Activated CD4-positive, alpha-beta T cell treated with anti-CD3 and anti-CD28 coated beads, Interleukin-10, Interleukin-2, amounts not matched to agents 100 ng/mL and 50 ng/mL, durations not matched to agents 16 hours and 8 hours (primary cell): ENCODE measurements at places on chromosomes 1 and 21.

DNA sequence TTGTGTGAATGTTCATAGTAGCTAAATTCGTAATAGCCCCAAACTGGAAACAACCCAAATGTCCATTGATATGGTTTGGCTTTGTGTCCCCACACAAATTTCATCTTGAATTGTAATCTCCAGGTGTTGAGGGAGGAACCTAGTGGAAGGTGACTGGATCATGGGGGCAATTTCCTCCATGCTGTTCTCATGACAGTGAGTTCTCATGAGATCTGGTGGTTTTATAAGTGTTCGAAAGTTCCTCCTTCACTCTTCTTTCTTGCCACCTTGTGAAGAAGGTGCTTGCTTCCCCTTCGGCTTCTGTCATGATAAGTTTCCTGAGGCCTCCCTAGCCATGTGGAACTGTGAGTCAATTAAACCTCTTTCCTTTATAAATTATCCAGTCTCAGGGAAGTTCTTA lies 11.3 kb downstream of the UBE2G2 start:
- DNase-seq = no peak

GRCh38 chr1:24935615-24936484 lies 5.8 kb upstream of the RUNX3 start:
- no peak for DNase-seq

DNA sequence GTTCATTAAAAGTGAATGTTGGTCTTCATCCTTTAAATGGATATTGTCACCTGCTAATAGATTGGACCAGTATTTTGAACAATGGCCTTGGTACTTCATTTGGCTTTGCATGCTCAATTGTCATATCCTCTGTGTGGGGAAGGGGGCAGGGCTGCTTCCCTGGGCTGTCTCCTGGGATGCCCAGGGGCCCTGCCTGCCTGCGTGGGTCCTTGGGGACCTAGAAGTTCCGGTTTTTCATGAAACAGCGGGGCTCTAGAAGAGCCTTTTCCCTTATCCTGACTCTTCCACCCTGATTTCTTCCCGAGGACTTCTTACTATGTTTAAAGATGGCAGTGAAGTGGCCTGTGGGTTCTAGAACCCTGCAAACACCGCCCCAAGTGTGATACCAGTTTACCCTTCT lies 97.5 kb downstream of the DISC1 start:
- DNase-seq = no peak

DNA sequence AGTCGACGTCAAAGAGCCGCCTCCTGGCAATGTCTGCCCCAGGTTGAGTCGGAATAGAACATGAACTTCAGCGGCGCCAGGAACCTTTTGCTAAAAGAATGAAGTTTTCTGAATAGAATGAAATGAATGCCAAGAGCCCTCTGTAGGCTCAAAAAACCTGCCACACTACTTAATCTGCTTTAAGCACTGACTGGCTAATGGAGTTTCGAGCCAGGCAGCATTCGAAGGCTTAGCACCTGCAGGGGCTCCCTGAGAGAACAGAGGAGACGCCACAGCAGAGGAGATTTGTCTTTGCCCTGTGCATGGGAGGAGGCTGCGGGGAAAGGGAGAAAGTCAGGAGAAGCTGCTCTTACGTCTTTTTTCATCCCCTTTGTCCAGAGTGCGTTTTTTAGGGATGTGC lies 641.7 kb downstream of the AJAP1 start:
- no peak for DNase-seq

- DNase-seq = no peak
Measured at GRCh38 chr1:210695026-210695425, 366.3 kb downstream of the HHAT start.

GRCh38 chr1:33176362-33176850 lies 5.4 kb downstream of the TRIM62 start:
- no peak for DNase-seq

GRCh38 chr1:243267914-243268653 lies 12.2 kb downstream of the SDCCAG8 start:
- no peak for DNase-seq

DNA sequence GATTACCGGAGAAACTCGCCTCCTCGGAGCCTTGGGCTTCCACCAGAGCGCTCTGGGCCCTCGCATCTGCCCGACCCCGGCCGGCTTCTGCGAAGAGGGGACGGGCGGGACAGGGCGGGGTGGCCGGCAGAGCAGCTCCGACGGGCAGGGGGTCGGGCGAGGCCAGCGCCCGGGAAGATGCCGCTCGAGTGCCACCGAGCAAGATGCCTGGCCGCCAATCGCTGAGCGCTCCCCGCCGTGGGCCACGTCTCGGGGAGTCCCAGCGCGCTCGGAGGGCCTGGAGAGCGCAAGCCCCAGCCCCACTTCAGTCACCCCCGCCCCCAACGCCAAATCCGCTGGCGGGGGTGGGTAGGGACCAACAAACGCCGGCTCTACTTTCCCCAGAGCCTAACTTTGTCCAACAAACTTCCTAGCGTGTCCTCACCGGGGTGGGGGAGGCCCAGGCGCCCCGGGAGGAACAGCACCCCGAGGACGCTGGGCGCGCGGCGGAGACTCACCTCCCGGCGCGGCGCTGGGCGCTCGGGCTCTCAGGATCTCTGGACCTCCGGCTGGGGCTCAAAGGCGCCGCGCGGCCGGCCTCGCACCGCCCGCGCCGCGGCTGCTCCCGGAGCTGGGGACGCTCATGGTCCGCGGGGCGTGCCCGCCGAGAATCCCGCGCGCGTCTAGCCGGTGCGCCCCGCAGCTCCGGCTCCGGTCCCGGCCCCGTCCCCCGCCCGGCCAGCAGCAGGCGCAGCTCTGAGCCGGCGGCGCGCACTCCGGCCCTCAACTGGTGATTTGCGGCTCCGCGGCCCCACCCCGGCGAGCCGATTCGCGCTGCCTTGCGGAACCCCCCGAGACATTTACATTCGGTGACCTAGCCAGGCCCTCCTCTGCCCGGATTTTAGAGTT lies at the start of gene BCAR3:
Gene BCAR3 (minus strand): TSS at position 737 of the 888 bp plus-strand sequence. CDS start 6,907 bp downstream, outside the sequence.
- peak; percentile 31 for DNase-seq

DNA sequence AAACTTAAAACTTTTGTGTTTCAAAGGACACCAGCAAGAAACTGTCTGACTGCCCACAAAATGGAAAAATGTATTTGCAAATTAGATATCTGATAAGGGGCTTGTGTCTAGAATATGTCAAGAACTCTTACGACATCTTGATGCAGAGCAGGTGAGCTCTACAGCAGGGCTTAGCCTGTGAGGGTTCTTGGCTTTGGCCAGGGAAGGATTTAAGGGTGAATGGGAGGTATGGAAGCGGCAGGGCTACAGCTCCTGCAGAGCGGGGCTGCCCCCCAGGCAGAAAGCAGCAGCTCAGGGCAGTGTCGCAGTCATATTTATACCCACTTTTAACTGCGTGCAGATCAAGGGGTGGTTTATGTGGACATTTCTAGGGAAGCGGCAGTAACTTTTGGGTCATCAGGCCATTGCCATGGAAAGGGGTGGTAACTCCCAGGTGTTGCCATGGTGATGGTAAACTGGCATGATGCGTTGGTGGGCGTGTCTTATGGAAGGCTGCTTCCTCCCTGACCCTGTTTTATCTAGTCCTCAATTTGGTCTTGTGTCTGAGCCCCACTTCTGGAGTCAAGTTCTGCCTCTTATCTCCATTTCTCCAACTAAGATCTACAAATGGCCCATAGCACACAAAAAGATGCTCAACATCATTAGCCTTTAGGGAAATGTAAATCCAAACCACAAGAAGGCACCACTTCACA lies 23.2 kb downstream of the MORN1 start:
- DNase-seq = no peak

- no peak for DNase-seq
Measured at GRCh38 chr1:229554886-229555621, 3.5 kb downstream of the ABCB10 start.

DNA sequence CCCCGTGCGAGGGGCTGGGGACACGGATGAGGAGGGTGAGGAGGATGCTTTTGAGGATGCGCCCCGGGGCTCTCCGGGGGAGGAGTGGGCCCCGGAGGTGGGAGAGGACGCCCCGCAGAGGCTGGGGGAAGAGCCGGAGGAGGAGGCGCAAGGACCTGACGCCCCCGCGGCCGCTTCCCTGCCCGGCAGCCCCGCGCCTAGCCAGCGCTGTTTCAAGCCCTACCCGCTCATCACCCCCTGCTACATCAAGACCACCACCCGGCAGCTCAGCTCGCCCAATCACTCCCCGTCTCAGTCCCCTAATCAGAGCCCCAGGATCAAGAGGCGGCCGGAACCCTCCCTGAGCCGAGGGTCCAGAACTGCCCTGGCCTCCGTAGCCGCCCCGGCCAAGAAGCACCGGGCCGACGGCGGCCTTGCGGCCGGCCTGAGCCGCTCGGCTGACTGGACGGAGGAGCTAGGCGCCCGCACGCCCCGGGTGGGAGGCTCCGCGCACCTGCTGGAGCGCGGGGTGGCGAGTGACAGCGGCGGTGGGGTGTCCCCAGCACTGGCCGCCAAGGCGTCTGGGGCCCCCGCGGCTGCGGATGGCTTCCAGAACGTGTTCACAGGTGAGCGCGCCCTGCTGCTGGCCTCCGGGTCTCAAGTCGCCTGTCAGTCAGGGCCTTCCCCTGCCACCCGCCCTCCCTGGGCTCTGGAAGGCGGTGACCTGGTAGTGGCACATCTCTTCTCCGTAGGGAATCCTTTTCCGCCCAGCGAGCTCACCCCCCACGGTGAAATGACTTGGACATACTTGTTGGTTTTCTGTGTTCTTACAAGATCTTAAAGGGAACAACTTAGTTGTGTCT lies 1.7 kb downstream of the FMN2 start:
- DNase-seq = no peak

DNA sequence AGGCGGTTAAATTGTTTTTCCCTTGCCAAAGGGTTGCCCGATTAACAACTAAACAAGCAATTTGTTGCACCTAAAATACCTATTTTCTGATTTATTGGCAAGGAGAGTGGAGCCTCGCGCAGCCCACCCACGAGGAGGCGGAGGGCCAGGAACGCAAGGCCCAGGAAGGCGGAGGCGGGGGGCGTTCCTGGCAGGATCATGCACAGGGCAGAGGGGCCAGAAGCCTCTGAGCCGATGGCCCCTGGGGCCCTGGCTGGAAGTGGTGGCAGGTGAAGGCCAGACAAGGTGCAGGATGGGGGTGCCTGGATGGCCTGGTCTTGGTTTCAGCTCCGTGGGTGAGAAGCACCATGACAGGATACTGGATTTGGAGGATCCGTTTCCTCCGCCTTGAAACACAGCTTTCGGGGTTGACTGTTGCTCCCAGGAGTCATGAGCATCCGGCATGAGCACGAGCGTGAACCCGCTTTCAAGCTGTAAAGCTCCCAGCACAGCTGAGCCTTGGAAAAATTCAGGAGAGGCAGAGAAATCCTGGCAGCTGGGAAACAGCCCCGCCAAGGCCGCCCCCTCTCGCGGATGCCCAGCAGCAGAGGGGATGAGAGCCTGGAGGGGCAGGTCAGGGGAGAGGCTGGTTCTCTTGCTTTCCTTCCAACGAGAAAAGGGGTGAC lies 35.0 kb downstream of the AJAP1 start:
- no peak for DNase-seq

- no peak for DNase-seq
Measured at GRCh38 chr1:171716616-171717015, 25.2 kb downstream of the VAMP4 start.

DNA sequence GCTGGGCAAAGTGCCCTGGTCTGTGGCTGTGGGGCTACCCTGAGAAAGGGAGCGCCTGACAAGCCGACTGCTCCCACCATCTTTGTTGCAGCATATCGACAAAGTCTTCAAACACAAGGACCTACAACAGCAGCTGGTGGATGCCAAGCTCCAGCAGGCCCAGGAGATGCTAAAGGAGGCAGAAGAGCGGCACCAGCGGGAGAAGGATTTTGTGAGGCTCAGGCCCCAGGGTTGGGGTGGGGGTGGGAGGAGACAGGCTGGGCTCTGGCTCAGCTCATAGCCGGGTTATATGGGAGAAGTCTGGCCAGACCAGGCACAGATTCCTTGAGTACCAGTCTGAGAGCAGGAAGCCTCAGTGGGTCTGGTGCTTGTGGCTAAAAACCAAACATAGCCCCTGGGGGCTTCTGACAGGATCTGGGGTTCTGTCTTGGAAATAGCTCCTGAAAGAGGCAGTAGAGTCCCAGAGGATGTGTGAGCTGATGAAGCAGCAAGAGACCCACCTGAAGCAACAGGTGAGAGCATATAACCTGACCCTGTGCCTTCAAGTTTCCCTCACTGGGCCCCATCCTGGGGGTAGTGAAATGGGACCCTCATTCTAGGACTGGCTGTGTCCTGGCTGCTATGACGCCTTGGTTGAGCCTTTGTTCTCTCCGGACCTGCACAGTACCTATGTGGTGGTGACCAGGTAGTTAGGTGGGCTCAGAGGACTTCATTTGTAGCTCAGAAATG lies 8.0 kb upstream of the CCDC28B start:
- DNase-seq = no peak

DNA sequence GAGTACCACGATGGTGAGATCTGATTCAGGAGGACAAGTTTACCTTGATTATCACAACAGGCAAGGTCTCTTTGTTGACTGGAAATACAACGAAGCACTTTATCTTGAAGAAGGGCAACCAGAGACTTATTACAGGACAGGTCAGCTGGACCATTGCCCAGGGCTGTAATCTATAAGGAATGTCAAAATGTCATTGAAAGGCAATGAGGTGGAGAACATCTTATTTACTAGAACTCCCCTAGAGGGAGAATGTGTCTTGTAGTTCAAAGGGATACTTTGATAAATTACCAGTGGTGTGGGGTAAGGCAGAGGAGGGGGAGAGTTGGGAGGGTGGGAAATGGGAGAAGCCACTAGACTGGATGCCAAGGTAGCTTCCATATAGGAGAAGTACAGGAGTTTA lies 212.3 kb downstream of the NCAM2 start:
- no peak for DNase-seq

DNA sequence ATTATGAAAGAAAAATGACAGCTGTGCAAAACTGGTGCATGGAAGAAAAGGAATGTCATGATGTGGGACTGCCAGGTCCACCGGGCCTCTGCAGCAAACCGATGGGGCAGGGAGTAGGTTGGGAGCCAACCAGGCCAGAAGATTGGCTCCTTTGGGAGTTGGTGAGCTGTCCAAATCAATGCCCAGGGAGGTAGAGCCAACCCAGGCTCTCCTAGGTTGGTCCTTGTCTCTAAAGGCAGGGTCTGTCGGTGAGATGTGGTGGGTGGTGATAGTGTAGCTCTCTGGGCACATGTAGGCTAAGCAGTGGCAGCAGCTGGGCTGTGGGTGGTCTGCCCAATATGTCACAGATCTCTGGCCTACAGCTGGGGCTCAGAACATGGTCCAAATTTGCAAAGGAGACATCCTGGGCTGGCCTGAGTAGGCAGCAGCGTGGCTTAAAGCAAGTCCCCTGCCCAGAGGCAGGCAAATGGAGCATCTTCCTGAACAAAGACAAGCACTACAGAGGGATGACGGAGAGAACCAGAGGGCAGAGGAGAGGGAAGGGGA lies 61.2 kb upstream of the PRDX6 start:
- DNase-seq = no peak

- DNase-seq = no peak
Measured at GRCh38 chr1:212968368-212968863, 18.1 kb downstream of the VASH2 start.
